HT1080 (cell line): ENCODE measurements at places on chromosomes 5 and 9. TPM values are rescaled to one million over a fixed set of nuclear protein-coding genes. Genes with fewer than 3 reads are reported as not detected.

SEMA4D gene
- 5.0 and 10.5 TPM in 2 replicates for total RNA-seq

CCDC192 gene
- total RNA-seq, result not detected in 2 replicates

DNA sequence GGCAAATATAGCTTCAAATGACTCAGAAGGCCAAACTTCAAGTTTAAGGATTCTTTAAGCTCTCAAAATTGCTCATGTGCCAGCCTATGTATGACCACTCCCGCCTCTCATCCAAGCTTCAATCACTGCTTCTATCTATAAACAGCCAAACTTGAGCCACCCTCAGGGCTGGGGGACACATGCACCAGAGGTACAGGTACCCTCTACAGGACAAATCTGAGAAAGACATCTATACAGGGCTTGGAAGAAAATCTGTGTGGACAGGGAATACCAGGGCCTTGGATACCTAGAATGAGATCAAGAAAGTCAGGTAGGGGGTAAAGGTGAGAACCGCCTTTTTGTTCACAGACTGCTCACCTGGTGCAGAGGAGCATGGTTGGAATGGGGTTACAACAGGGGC, 217.9 kb downstream of the ATPSCKMT start:
- DNase-seq, result no peak

GRCh38 chr9:135604437-135605237, 34.7 kb downstream of the GLT6D1 start:
- DNase-seq, result no peak

DNA sequence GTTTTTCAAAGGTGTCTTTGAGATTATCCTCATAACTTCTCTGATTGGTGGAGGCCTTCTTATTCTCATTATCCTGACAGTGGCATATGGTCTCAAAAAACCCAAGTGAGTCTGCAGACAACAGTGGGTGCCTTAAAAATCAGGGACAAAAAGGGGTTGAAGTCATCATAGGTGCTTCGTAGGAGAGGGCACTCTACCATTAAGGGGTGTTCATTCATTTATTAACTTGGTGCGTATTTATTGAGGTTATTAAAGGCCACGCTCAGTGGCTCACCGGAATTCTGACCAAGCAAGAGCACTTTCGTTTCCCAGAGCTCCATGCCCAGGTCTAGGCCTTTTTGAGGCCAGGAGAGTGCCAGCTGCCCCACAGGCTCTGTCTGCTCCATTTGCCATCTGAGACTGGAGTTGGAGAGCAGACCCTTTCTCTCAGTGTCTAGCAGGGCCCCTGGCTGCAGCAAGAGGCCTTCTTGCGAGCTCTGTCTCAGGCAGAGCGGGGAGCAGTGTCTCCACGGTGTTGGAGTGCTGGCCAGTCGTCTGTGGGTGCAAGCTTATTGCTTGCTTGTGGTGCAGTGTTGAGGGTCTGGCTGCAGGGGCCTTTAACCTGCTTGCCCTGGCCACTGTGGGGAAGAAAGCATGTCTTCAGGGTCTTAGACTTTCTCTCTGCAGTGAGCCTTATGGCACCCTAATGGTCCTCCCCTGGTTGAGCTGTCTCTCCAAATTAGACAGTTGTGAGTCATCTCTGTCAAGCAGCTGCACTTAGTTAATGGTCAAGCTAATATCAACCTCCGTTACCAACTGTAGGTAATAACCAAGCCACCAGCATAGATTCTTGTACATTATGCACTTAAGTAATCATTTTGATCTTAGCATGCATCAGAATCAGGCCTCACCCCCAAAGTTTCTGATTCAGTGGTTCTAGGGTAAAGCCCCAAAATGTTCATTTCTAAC, 62.6 kb downstream of the IL31RA start:
- no peak for DNase-seq

- no peak for DNase-seq
Measured at GRCh38 chr5:146589028-146589345, 73.0 kb upstream of the GPR151 start.

DNA sequence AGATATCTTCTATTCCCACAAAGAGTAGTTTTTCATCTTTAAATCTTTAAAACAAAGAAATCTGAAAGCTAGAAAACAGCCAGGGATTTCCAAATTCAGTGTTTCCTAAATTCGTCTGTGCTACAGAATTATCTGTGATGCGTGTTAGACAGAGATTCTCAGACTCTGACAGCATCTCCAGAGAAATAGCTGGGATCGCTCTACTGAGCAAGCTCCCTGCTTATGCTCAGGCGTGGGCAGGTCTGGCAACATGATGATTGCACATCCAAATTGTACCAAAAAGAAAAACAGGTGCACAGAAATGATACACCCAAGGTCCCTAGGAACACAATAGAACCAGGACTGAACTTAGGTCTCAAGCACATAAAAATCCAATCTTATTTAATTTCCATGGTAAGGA, 22.8 kb upstream of the CRHBP start:
- DNase-seq, result no peak

DNA sequence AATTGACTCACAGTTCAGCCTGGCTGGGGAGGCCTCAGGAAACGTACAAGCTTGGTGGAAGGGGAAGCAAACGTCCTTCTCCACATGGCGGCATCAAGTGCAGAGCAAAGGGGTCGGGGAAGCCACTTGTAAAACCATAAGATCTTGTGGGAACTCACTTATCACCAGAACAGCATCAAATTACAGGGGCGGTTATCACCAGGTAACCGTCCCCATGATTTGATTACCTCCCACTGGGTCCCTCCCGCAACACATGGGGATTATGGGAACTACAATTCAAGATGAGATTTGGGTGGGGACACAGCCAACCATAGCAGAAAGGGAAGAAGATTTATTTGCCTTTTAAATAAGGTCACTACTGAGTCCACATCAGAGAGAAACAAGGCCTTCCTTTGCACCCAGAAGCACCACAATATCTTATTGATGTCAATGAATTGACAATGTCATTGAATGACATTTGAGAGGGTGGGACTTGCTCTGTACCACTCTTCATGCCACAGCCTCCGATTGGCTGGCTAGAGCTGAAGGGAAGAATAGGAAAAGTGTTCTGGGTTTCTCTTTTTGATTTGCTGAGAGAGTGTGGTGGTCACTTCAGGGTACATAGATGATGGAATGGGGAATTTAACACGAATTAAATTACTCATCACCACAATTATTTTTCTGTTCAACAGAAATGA, 11.0 kb downstream of the SKP2 start:
- DNase-seq, result no peak
